ENCODE measurements at places on chromosomes 1 and 21.

DNA sequence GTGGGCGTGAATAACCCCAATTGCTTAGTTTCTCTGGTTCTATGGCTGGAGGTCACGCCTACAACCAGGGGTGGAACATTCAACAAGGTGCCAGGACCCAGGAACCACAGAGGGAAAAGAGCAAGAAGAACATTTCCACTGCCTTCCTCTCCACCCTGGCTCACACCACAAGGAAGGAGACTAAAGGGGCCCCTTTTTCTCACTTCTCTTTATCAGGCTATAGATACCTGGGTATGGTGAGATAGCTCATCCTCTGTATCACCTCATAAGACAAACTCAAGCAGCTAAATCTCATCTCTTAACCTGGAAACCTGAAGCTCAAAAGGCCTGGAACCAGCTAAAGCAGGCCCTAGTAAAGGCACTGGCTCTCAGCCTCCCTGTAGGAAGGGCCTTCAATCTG lies 438.8 kb upstream of the OLFM3 start:
- no peak for DNase-seq

GRCh38 chr1:203556047-203556851 lies 62.3 kb downstream of the OPTC start:
- DNase-seq: no peak

GRCh38 chr1:212291505-212292134 lies 6.4 kb downstream of the PPP2R5A start:
- no peak for DNase-seq

DNA sequence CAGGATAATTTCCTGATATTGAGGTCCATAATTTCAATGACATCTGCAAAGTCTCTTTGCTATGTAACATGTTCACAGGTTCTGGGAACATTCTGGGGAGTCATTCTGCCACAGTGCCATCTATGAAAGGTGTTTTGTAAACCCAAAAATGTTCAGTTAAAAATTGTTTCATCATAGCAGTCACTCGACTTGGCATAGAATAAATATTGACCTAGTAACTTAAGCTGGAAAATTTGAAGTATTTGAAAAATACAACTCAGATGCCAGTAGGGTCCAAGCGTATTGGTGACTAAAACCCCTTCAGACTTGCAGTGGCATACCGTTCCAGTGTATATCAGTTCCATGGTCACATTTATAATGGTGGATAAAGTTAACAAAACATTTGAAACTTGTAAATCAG lies 6.8 kb downstream of the DESI2 start:
- DNase-seq: no peak

DNA sequence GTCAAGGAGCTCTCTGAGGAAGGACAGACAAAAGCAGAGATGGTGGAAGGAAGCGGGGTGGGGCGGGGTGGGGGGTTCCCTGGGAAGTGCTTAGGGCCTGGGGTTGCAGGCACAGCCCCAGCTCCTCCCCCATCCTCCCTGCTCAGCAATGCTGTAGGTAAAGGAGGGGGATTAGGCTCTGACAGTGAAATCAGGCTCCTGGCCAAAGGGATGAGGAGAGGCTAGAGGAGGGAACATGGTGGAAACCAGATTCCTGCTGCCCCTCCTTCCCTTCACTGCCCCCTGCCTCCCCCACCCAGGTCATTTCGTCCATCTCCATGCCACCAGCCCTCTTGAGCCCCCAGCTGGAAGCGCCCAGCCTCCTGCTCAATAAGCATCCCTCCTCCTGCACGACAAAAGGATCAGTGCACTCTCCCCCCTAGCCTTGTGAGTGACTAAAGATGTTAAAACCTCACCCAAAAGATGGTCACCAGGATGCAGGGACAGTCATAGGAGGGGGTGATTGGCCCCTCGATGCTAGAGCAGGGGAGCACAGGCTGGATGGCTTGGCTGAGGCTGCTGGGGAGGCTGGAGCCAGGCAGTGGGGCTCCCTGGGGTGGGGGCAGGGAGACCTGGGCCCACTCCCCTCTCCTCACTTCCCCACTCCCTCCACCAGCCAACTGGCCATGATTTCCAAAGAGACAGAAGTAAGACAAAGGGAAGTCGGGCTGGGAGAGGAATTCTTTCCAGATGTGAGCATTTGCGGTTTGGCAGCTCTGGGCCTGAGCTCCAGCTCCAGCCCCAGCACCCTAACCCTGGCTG lies 2.2 kb upstream of the CRABP2 start:
- no peak for DNase-seq

DNA sequence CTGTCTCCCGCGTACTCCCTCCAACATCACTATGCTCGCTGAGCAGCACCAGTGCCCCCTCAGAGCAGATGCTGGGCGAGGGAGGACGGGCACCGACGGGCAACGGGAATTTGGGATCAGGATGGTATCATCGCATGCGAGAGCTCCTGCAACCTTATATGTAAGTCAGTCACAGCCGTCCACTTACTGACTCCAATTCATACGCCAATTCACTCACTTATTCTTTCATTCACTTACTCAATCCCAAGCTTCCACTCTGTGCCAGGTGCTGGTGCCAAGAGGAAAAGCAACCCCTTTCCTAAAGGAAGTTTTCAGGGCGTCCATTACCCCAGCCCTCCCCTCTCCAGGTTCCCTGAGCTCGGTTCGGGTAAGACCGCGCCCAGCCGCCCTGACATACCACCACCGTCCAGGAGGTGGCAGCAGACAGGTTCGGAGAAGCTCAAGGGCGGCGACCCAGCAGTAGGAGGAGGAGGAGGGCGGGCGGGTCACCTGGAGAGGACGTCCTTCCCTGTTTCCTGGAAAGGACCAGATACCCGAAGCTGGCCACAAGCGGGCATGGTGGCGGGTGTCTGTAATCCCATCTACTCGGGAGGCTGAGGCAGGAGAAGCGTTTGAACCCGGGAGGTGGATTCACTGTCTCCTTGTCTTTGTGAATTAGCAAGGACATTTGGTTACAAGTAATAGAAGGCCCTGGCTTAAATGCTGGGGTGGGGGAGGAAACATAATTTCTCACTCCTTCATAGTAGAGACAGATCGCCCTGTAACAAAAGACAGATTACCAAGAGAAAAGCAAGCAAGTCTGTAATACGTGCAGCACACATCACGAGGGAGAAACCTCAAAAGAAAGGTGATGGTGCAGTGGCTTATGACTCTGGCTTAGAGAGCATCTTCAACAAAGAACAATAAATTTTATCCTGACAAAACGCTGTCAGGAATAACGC lies 7.6 kb upstream of the IL22RA1 start:
- DNase-seq: peak; percentile 95

GRCh38 chr1:9249534-9250410 lies 15.2 kb downstream of the H6PD start:
- DNase-seq: no peak

DNA sequence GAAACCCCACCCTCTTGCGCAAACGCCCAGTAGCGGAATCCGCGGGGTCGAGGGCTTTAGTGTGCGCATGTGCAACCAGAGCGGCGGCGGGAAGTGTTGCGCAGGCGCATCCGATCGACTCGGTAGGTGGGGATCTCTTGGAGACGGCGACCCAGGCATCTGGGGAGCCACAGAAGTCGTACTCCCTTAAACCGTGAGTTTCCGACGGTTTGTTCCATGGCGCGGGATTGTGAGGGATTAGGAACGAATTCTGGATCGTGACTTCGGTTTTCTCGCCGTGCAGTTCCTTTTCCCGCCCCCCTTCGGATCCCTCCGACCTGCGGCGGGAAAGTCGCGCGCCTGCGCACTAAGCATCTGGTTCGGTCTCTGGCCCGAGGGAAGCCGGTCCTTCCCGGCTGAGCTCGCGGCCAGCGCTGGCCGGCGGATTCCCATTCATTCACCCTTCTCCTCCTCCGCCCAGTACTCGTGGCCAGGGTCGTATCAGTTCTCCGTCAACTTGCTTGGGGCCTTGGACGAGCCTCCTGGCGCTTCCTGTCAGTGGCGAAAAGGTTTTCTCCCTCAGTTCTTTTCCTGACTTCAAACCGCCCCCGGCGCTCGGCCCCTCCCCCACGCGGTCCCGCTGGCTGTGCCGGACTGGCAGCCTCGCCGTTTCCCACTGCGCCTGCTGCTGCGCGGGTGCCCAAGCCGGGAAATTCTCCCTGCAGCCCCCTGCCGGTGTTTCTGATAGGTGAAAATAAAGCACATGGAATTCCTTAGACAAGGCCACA lies at the start of gene CDC7:
Gene CDC7 (plus strand): TSS at position 96 of the 767 bp plus-strand sequence. CDS start 866 bp downstream, outside the sequence.
- peak; percentile 95 for DNase-seq

DNA sequence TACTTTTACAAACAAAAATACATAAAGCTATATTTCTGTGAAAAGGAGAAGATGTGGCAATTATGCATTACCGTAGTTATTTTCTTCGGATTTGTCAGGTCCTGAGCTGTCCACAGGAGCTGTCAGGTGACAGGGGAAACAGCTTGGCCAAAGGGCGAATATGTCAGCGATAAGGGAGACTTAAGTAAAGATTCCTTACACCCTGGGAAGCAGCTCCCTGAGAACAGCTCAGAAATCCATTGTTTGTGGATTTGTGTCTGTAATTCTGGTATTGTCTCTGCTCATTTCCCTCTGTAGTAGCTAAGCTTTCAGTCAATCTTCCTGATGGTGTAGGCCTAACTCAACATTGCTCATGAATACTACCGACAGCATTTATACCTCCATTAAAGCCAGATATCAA lies 7.1 kb upstream of the CD34 start:
- no peak for DNase-seq

DNA sequence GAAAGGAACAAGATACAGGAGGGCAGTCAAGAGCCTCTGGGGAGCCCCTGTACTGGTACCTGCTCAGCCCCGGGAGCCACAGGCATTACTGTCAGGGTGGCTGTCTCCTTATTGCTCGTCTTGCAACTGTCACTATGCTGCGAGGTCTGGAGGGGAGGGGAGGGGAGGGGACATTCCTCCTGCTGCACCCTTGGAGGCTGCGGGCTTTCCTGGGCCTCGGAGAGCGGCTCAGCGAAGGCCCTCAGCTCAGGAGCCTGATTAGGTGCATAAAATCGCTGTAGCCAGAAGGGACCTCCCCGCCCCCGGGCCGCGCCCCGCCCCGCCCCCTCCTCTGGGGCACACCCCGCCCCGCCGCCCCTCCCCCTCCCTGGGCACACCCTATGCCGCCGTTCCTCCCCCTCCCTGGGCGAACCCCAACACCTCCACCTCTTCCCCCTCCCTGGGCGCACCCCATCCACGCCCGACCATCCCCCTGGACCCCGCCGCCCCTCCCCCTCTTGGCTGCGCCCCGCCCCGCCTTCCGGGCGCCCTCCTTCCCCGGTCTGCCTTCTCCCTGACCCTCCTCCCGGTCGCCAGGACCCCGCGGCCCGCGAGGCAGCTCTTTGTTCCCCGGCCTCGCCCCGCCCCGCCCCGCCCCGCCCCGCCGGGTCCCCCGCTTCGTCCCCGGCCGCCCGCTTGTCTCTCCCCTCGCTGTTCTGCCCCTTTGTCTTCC lies 35.5 kb downstream of the CACHD1 start:
- peak; percentile 67 for DNase-seq

- DNase-seq: no peak
These were observed 66.8 kb downstream of the DOP1B start for GRCh38 chr21:36223451-36223850.

GRCh38 chr1:244761279-244761678 lies 74.2 kb upstream of the COX20 start:
- DNase-seq: no peak

GRCh38 chr1:201683397-201683796 lies 144.5 kb downstream of the NAV1 start:
- DNase-seq: no peak

GRCh38 chr1:198890214-198890930 lies 251.5 kb downstream of the PTPRC start:
- no peak for DNase-seq

GRCh38 chr1:214466403-214467077 lies 84.9 kb downstream of the PTPN14 start:
- DNase-seq: no peak

DNA sequence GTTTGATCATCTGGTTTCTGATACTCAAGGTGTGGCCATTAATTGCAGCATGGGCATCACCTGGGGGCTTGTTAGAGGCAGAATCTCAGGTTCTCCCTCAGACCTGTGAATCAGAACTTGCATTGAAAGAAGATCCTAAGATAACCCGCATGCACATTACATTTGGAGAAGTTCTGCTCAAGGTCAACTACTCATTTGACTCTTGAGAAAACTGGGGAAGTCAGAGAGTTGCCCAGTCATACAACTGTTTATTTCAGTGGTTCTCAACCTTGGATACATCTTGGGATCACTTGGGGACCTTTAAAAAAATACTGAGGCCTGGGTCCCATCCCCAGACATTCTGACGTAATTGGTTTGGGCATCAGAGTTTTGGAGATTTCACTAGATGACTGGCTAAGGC lies 30.5 kb downstream of the CAMTA1 start:
- DNase-seq: no peak

DNA sequence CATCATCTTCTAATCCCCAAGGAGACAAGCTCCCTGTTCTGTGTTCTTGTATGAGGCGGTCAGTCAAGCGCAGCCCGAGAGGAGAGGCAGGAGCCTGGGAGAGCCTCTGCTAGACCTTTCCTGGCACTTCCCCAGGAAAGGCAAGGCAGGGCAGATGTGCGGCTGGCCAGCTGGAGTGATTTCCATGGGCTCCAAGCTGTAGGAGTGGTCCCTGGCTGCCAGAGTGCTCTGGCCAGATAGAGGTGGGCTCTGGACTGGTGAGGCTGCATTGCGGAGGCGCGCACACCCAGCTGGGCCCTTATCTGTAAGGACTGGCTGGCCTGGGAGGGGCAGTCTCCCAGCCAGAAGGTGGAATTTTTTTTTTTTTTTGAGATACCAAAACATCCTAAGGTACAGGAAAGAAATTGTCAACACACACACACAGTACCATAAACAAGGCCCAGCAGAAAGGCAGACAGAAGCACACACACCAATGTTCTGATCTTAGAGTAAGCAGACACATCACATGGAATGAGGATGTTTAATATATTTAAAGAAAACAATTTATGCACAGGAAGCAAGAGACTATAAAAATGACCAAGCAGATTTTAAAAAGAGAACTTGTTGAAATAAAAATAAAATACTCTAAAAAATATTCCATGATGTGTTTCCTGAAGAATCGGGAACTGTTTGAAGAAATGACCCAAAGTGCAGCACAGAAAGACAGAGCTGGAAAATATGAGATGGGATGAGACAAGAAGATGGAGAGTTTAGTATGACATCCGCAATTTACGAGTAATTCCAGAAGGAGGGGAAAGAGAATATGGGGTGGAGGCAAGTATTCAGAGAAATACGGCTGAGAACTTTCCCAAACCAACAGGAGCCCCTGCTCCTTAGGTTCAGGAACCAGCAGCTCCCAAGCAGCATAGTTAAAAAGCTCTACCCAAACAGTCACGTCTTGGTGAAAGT lies 13.4 kb downstream of the IBA57 start:
- peak; percentile 49 for DNase-seq

DNA sequence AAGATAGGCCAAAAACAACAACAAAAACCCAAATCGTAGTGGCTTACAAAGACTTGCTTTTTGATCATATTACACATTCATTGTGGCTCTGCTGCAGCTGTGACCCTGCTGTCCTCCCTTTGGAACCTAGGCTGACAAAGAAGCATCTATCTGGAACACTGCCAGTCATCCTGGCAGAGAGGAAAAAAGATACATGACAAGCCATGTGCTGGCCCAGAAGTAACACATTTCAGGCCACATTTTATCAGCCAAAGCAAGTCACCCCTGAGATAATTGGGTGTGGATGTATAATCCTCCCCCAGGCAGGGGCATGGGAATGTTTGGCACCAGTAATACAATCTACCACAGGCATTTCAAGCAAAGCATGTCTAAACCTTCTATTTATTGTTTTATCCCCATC lies 37.2 kb upstream of the AGO1 start:
- no peak for DNase-seq

Data from activated effector memory CD4-positive, alpha-beta T cell treated with anti-CD3 and anti-CD28 coated beads, Interleukin-2, amount 50 U/mL, for 16 hours (primary cell).